Fibroblast of the aortic adventitia (primary cell): ENCODE measurements at places on chromosomes 5 and 9.

DNA sequence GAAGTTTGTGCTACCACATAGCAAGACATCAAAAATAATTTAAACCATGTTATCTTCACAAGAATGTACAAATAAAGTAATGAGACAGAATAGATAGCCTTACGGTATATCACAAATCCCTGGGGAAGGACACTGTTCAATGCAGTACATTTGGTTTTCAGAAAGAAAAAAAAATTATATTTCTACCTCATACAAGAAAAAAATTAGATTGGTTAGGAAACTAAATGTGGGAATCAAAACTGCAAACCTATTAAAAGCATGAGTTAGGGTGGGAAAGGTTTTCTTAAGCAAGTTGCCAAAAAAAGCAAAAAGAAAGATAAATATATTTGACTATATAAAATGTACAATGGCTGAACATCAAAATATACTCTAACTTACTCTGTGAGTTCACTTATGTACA lies 201.9 kb upstream of the NREP start:
- DNase-seq = no peak

DNA sequence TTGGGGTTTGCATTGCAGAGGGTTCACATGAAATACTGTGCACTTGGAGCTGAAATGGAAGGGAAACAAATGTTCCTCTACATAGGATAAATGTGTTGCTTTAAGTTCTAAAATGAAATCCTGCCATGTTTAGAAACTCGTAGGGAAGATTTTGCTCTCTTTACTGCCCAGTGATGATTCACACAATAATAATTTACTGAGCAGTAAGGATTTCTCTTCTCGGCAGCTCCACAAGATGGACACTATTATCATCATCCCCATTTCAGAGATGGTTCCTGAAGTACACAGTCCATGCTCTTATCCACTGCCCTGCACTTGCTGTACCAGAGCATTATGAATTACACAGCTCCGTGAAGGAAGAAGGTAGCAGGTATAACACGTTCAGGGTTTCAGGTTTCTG lies 4.1 kb downstream of the HACD4 start:
- DNase-seq = peak; percentile 24

DNA sequence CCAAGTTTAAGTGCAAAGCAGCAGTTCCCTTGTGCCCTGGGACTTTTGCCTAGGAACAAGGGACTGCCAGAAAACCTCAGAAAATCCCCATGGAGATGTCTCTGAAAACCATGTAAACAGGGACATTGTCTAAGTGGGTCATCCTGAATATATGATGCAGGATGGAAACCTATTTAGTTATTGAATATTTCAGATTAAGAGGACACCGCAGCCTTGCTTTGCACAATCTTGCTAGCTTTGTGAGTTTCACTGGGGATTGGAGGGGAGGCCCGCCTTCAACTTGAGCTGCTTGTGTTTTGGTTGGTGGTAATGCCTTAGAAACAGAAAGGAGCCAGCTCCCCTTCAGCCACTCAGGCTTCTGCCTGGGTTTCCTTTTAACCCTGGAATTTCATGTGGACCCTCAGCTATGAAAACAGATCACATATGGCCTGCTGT lies 112.8 kb downstream of the C9orf152 start:
- peak; percentile 47 for DNase-seq

GRCh38 chr5:11596185-11596584 lies 308.1 kb downstream of the CTNND2 start:
- DNase-seq = no peak

DNA sequence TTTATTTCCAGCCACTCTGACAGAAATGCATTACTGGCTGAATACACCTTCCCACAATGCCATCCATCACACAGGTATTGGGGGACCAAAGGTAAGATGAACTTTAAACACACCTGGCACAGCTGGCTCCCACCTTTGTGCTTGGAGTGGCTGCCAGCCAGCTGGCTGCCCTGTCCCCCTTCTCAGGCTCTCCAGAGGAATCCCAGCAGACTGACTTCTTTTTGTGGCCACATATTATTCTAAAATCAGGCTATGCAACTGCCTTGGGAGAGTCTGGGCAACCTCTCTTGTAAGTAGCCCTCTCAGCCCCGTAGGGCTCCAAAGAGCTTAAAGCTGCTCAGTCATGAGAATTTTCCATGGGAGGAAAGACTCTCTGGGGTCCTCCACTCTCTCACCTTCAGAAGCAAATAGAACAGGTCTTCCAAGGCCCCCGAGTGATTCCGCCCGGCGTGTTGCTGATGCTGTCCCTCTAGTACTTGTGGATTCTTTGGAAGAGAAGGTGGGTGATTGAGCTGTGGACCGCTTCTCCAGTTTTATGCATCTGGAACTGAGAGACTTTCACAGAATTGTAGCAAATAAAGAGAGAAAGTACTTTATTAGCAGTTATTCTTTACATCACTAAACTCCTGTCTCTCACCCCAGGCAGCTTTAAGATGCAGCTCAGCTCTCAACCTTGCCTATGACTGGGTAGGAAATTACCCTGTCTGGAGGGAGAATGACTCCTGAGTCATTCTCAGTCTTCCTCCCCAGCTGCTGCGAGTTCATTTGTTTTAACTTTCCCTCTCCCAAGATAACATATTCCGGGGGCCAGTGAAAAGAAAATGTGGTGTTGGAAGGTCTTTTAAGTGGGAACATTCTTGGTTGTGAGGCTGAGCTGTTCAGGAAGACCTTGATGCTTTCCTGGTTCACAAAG lies 159.4 kb upstream of the PITX1 start:
- peak; percentile 77 for DNase-seq

- DNase-seq = no peak
These were observed 227.6 kb upstream of the IRX4 start for GRCh38 chr5:2110137-2110933.

GRCh38 chr5:73288803-73289720 lies 116.1 kb downstream of the TMEM174 start:
- no peak for DNase-seq

- no peak for DNase-seq
These were observed 61.7 kb upstream of the PSD2 start for GRCh38 chr5:139733698-139734538.

DNA sequence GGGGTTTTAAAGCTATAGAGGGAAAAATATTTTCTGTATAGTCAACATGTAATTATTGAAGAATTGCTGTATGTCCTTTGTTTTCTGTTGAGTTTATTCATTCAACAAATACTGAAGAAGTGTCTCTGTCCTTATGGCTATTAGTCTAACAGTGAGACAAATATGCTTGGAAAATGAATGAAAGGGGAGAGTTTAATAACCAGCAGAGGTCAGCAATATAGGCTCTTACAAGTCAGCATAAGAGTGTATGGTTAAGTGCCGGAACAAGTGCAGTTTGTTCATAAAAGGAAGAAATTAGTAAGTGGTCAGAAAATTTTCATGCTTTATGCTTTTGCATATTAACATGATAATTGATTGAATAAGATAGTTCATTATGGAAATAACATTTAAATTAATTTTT lies 3.6 kb downstream of the SCAMP1 start:
- DNase-seq = no peak

GRCh38 chr9:94804316-94804715 lies 77.8 kb downstream of the AOPEP start:
- DNase-seq = no peak

DNA sequence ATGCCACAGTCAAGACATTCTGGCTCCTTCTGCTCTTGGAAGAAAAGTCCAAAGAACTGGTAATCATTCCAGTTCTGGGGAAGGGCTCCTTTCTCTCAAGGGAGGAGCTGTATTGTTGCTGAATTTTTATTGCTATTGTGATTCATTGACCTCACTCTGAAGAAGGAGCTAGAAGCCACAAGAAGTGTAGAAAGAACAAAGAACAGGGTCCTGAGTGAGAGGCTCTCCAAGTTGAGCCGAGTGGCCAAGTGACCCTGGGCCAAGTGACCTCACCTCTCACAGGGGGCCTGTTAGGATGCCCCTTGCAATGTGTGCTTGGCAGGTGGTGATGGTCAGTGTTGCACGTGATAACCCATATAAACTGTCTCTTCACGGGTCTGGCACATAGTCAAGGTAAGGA lies 173.3 kb downstream of the FGF18 start:
- peak; percentile 41 for DNase-seq

DNA sequence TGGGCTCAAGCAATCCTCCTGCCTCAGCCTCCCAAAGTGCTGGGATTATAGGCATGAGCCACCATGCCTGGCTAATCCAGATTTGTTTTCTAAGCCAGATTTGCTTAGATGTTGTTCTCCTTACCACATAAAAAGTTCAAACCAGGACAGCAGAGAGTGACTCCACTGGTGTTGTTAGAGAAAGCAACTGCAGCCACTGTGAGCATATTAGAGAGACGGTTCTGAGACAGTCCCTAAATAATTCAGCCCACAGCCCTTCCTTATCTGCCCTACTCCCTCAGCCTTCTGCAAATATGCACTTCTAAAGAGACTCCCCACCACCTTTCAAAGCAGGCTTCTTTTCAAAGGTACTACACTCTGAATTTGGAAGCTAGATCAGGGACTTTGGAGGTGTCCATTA lies 96.1 kb downstream of the DRD1 start:
- DNase-seq = no peak

GRCh38 chr9:129203556-129203909 lies 25.5 kb upstream of the IER5L start:
- DNase-seq = no peak

DNA sequence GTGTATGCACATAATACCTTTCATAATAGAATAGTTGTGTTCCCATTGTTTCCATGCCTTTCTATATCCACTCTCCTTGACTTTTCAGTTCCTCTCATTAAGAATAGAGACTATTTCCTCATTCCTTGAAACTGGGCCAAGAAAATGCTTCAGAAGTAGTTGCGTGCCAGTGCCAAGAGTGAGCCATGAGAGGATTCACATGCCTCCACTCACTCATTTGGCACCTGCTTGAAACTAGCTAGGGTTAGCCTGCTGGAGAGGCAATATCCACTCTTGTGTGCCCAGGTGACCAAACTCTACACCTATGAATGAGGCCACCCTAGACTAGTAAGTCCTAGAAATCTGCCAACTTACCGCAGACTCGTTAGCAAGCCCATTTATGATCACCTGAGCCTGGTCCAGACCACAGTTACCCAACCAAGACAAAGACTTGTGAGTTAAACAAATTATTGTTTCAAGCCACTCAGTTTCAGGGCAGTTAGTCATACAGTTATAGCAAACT lies 276.3 kb downstream of the EPB41L4A start:
- peak; percentile 71 for DNase-seq

- no peak for DNase-seq
These were observed 371.1 kb upstream of the GRAMD2B start for GRCh38 chr5:126052120-126052519.

DNA sequence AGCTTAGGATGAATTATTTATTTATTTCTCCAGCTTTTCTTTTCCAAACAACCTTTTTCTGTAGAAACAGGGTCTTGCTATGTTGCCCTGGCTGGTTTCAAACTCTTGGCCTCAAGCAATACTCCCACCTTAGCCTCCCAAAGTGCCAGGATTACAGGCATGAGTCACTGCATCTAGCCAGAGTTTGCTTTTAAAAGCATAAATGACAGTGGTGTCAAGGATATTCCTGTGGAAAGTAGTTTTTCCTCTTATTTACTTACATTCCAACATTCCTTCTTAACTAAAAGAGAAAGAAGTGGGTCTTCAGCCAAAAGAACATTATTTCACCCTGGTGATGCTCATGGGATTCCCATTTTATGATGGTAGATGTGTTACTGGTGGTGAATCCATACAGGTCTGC lies 62.4 kb downstream of the GRIA1 start:
- peak; percentile 64 for DNase-seq

- DNase-seq = no peak
These were observed 123.5 kb downstream of the SLC24A2 start for GRCh38 chr9:19665146-19665863.

GRCh38 chr5:14723701-14724132 lies 59.2 kb downstream of the OTULIN start:
- DNase-seq = no peak

DNA sequence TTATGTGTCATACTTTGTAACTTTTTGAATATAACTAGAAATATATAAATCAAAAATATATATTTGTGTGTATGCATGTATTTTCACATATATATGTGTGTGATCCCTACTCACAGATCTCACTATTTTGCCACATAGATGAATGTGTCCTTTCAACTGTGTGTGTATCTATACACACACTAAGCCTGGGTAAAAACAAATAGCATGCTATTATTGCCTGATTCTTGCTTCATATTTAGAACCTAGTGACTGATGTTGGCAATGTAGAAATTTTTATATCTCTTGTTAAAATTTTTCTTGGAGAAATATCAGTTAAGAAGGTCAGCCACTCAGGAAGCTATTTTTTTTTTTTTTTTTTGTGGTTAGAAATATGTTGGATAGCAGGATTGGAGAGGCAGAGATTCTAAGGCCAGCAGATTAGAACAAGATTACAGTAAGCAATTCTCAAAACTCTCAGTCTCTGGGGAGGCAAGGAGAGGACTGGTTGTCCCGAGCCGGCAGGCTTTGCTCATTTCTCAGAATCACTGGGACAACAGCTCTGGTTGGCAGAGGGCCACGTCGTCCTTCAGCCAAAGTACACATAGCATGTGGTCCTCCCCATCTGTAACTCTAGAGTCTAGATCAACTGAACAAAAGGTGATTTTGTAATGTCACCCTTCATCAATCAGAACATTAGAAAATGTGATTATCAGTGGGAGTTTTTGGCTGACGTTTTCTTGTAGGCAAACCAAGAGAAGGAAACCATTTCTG lies 19.7 kb downstream of the C6 start:
- DNase-seq = peak; percentile 100
